Left hindlimb (tissue), 1 donor: ENCODE measurements at places on chromosomes 6 and 20.

- no peak for DNase-seq
These were observed 154.9 kb downstream of the ESR1 start for GRCh38 chr6:151962246-151962846.

DNA sequence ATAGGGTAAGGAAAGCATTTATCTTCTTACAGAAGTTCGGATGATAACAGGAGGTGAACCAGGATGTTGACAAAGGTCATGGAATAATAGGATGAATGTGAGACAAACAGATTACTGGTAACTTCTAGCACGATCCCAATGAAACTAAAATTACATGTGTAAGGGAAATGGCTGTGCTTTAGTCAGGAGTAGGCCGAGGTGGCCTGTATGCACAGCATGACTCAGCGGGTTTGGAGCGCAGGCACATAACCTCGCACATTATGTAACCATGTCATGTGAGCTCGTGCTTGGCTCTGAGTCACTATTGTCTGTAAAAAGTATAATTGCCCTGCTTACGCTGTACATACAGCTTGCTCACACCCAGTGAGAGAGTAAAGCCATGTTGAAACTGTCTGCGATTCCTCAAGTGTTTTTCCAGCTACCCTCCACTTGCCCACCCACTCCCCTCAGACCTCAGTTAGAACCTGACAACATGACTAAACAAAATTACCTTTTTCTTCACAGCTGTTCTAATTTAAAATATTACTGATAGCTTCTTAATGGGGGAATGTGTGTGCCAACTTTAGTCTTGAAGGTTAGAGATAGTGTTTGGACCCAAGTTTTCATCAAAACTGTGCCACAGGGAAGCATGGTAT, 8.2 kb downstream of the CYB5R4 start:
- DNase-seq, result no peak

DNA sequence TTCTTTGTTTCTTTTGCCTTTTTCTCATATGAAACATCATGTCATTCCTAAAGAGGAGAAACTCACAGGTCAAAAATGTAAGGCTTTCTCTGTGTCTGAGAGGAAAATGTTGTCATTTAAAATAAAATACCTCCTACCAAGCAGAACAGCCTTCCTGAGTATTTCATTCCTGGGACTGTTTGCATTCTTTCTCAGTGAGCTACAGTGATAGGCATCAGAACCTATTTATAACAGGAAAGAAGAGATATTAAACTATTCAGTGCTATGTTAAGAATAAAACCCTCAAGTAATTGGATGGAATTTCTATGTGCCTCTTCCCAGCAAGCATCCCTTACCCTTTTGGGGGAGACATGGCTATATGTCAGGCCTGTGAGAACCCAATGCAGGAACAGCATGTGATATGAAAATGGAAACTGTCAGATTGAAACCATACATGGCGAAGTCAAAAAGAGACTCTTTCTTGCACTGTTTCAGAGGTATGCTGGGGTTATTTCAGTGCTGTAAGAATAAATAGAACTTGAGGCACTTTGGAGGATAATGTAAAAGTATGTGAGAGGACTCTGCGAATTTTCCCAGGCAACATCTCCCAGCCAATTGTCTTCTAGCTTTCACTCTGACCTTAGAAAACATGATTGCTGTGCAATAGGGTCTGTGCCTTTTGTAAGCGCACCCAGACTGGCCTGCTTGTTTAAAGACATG, 133.8 kb upstream of the CCN2 start:
- DNase-seq, result no peak

- no peak for DNase-seq
These were observed 194.8 kb downstream of the COL9A1 start for GRCh38 chr6:70107852-70108629.

- DNase-seq, result no peak
These were observed 79.1 kb downstream of the LYRM2 start for GRCh38 chr6:89559487-89559886.
